Lower leg skin (tissue), 4 donors: ENCODE measurements at places on chromosomes 2 and 18. TPM values are rescaled to one million over a fixed set of nuclear protein-coding genes. Genes with fewer than 3 reads are reported as not detected.
A peak's percentile ranks its signal among the peaks of the same experiment; 100 is the strongest.

DYNAP gene
- not detected for total RNA-seq

RASGRP3 gene
- 2.7 TPM for total RNA-seq

DSEL gene
- 4.9 TPM for total RNA-seq

ANKRD30BL gene
- total RNA-seq, result not detected

TACR1 gene
- total RNA-seq, result 1.4 TPM

SRD5A2 gene
- not detected for total RNA-seq

DNA sequence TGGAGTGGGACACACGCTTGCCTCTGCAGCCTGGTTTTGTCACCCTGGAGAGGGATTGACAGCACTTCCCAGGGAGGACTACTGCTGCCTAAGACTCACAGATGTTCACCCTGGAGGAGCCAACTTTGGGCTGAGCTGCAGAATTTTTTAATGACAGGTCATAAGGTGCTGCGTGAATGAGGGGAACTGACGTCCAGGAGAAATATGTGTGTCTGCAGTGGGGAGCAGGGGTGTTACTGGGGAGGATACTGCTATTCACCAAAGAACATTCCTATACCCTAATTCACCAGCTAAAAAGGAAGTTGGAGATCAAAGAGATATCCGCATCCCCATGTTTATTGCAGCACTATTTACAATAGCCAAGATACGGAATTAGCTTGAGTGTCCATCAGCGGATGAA is 144.4 kb downstream of the MGAT5 start:
- no peak for DNase-seq

DNA sequence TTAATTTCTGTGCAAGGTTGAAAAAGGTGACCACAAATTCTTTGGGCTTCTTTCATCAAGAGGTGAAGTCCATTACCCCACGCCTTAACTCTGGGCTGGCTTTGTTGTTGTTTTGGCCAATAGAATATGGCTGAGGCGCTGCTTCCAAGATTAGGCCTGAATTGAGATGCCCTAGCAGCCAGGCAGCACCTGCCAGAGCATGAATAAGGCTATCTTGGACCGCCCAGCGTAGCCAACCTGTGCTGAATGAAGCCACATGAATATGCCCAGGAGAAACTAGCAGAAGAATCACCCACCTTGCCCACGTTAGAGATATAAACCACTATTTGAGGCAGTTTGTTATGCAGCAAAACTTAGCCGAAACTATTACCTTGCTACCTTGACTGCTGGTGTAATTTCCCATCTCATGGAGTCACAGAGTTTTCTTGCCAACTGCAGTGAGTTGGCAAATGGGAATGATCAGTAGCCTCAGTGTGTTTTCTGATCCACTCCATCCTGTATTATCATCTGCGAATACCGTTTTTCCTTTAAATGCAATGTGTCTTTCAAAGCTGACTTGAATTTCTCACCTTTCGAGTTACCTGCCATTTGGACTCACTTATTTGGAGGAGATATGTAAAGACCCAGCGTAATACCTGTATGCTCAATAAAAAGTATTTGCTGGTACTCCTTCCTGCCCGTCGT is 679 bp downstream of the TSGA10 start:
- DNase-seq, result no peak

DNA sequence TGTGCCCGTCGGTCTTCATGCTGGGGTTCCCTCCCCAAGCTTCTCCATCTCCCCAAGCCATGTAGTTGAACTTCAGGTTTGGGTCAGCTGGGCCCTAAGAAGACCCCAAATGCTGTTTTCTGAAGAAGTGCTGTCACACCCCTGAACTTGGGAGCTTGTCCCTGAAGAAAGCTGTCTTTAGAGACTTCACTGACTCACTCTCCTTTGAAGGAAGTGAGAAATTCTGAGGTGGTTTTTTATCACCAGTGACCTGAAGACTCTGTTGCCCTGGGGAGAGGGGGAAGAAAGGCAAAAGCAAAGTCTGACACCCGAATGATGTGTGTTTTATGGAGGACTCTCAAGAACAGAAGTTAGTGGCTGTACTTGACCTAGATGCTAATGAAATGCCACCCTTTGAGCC is 83.6 kb upstream of the BCL2L11 start:
- no peak for DNase-seq

DNA sequence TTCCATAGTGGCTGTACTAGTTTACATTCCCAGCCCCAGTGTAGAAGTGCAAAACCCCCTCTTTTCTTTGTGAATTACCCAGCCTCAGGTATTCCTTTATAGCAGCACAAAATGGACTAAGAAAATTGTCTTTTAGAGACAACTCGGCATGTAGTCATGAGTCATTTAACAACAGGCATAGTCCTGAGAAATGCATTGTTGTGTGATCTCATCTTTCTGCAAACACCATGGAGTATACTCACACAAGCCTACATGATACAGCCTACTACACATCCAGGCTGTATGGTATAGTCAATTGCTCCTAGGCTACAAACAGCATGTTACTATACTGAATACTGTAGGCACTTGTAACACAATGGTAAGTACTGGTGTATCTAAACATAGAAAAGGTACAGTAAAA is 44.4 kb upstream of the MBP start:
- DNase-seq, result no peak

DNA sequence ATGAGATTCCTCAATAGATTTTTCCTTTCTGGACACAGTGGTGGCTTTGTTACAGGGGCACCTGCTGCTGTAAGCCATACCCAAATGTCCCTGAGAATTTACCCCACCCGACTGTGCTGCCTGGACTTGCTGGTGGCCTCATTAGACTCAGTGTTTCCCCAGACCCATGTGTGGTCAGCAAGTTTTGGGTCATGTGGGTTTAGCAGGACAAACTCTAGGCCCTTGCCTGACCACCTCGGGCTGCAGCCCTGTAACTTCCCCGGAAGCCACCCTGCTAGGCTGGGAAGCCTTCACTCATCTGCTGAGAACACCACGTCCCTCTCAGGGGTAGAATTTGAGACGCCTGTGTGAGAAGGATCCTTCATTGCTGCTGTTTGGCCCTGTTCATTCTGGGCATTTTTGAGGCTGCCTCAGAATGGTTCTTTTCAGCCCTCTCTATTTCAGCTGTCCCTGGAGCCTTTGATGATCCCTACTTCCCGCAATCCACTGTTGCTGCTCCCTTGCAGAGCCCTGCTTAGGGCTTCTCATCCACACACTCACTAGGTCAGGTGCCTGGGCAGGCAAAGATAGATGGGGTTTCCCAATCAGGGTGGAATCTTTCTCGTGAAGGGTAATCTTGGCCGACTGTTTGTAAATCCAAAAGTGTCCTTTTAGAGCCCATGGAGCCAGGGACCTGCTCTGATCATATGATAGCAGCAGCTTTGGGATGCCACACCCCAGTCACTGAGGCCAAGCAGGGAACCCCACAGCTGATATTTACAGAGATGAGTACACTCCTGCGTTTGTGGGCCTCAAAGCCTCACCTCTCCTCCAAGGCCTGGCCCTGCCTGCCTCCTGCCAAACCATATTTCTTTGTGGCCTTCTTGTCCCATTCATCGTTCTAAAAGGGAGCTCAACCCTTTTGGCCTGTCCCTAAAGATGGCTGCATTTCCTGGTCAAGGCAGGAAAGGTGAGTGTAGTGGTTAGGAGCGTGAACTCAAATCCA is 6.7 kb downstream of the EHD3 start:
- DNase-seq, result peak; percentile 67

- DNase-seq, result no peak
Measured at GRCh38 chr2:66170744-66171330, 264.1 kb upstream of the MEIS1 start.
